Stimulated activated CD4-positive, alpha-beta T cell treated with anti-CD3 and anti-CD28 coated beads, Interleukin-2, amount 100 ng/mL, for 48 hours (primary cell): ENCODE measurements at places on chromosomes 2 and 18.

DNA sequence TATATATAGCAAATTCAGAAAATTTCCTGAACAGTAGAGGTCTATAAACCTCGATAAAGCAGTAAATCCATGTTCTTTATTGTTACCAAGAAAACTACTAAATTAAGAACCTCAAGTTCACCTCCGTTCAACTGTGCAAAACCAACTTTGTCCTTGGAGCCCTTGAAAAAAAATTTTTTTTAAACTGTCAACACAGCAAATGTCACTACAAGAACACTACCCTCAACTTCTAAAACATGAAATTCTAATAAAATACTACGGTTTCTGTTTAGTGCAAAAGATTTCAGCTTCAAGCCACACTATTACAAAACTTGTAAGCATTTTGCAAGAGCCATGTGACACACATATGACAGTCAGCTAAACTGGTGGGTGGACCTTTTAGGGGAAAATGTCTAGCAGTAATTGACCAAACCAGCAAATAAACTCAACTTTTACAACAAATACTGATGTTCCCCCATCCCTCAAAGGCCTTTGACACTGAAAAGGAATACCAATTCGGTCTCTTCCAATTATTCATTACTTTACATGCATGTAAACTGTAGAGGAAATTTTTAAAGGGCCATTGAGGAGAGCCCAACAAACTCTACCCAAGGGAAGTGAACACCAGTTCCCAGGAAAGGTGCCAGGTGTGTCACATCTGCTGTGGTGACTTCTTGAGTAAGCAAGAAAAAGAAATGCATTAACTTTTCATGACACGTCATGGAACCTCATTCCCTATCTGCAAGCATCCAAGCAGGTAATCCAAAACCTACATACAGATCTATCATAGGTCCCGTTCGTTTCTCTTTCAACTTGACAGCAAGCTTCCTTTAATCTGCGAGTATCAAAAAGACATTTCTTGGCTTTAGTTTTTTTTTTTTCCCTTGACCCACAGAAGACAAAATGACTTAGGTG is 1.4 kb downstream of the RAB1A start:
- DNase-seq = no peak

DNA sequence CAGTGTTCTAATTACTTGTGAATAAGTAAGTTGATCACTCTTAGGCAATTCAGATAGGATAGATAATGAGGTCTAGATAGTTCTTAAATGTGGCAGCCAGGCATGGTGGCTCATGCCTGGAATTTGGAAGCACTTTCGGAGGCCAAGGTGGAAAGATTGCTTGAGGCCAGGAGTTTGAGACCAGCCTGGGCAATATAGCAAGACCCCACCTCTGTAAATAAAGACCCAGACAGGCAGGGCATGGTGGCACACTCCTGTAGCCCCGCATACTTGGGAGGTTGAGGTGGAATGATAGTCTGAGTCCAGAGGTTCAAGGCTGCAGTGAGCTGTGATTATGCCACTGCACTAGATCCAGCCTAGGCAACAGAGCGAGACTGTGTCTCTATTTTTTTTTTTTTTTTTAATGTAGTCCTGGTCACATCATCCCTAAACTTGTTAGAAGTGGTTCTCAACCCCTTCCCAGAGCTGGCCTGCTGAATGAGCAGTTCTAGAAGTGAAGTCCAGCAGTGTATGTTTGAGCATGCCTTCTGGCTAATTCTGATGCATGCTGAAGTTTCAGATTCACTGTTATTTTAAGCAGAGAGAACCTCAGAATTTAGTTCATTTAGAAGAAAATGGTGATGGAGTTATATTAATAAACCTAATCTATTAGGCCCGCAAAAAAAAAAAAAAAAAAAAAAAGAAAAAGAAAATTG is 306.2 kb downstream of the PRKCE start:
- no peak for DNase-seq

DNA sequence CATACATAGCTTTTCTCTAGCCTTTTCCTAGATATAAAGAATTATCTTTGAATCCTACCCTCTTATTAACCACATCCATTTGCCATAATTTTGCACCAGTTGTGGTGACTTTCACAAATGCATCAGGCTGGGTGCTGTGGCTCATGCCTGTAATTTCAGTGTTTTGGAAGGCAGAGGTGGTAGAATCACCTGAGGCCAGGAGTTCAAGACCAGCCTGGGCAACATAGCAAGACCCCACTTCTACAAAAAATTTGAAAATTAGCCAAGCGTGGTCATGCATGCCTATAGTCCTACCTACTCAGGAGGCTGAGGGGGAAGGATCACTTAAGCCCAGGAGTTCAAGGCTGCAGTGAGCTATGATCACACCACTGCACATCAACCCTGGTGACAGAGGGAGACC is 672.4 kb upstream of the CHAC2 start:
- DNase-seq = no peak

DNA sequence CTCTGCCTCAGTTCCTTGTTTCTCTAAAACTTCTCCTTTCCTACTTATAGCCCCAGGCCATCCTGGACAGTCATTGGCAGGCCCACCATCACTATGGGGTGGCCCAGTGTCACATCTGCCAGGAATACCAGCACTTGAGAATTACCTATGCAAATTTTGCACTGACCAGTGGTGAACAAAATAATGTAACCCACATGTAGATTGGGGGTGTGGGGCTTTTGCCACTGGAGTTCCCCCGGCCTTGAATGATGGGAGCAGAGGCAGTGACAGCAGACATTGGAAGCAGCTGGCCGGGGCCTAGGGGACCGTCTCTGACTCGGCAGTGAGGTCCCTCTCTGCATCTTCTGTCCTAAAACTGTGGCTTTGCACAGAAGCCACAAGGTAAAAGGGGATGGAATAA is 24.9 kb upstream of the DNMT3A start:
- DNase-seq = no peak

GRCh38 chr2:3323360-3324035 is 54.1 kb downstream of the EIPR1 start:
- DNase-seq = no peak

GRCh38 chr18:31247574-31248199 is 70.3 kb upstream of the DSG1 start:
- DNase-seq = no peak

GRCh38 chr18:36828630-36829361 is at the start of the genes KIAA1328 and TPGS2:
KIAA1328 (plus strand) TSS chr18:36829127; CDS start chr18:36829139, 12 bp downstream.
TPGS2 (minus strand) TSS chr18:36829002; CDS start chr18:36828767, 235 bp downstream.
- DNase-seq = peak; percentile 77

GRCh38 chr2:119024152-119024551 is 82.2 kb downstream of the MARCO start:
- no peak for DNase-seq

- DNase-seq = no peak
These were observed 180.6 kb downstream of the ZNF407 start for GRCh38 chr18:74778191-74778847.

DNA sequence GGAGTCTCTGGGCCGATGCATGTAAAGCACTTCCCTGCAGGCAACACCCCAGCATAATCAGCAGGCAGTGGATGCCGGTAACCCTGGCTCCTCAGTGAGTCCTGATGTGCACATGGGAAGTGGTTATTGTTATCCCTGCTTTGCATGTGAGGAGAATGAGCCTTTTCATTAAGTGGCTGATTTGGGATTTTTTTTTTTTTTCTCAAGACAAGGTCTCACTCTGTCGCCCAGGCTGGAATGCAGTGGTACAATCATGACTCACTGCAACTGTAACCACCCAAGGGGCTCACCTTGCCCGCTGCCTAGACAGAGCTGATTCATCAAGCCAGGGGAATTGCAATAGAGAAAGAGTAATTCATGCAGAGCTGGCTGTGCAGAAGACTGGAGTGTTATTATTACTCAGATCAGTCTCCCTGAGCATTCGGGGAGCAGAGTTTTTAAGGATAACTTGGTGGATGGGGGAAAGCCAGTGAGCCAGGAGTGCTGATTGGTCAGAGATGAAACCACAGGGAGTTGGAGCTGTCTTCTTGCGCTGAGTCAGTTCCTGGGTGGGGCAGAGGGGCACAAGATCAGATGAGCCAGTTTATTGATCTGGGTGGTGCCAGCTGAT is 95.4 kb downstream of the SOCS6 start:
- DNase-seq = no peak

DNA sequence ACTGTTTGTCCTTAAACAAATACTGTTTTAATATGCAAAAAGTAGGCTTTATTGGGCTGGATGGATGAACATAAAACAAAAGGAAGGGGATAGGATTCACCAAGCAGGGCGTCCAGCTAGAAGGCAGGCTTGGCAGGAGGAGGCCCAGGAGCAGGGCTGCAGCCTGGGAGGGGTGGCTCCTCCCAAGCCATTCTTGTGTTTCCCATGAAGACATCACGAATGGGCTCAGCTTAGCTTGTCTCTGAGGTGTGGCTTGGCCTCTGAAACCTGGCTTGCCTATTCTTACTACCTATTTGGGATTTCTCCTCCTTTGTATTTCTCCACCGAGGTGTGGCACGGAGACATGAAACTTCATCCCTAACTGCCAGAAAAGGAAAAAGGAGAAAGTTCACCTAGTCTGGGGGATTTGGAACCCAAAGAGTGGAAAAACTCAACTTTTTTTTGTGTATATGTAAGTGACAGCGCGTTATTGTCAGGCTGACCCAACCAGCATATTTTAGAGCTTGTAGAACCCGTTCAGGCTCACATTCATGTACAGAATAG is 481.9 kb upstream of the SPRED2 start:
- DNase-seq = no peak

DNA sequence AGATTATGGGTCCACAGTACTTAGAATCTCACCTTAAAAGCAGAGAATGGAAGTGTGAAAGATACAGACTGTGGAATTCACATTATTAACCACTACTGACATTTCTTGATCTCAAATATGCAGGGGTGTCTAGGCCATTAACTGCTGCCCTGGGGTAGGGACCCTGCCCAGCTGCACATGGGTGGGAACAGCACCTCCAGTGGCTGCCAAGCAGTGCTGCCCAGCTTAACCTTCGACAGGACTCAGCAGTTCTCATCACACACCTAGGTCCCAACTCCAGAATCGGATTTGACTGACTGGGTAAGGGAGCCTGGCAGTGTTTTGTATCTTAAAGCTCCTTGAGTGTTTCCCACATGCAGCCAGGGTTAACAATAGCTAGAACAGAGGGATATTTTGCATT is 14.9 kb downstream of the ERFE start:
- no peak for DNase-seq

GRCh38 chr2:171180229-171180930 is 19.7 kb upstream of the TLK1 start:
- no peak for DNase-seq
